ENCODE measurements at places on chromosomes 4 and X. TPM values are rescaled to one million over a fixed set of nuclear protein-coding genes. Genes with fewer than 3 reads are reported as not detected.

The CLTRN gene
- 2.3 TPM for total RNA-seq

The PLXNA3 gene
- 42.9 TPM for total RNA-seq

The RASSF6 gene
- total RNA-seq: not detected

- DNase-seq: no peak
Measured at GRCh38 chr4:147862043-147862692, 130.3 kb downstream of the ARHGAP10 start.

DNA sequence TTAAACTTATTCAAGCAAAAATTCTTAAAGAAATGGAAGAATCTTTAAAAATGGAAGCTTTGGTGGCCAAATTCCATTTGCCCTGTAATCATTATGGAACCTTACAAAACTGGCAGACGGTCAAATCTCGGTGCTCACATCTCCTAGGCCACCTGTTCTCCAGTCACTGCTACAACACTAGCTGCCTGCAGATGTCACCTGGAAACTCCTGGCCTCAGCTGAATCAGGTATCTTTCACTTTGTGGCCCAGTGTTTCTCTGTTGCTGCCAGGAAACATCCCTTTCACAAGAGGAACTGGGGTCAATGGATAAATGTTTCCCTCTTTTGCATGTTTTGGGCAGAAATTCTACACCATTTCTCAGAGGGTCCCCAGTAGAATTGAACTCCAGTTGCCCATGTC is 4.2 kb upstream of the CXCL3 start:
- DNase-seq: no peak

GRCh38 chr4:163815776-163816175 is 321.3 kb downstream of the TMA16 start:
- DNase-seq: no peak

GRCh38 chr4:110520886-110521285 is 44.9 kb downstream of the ENPEP start:
- DNase-seq: no peak

GRCh38 chr4:15649914-15650545 is 5.1 kb downstream of the FBXL5 start:
- peak; percentile 56 for DNase-seq

The CFP gene
- 9.5 TPM for total RNA-seq

The KDR gene
- not detected for total RNA-seq

DNA sequence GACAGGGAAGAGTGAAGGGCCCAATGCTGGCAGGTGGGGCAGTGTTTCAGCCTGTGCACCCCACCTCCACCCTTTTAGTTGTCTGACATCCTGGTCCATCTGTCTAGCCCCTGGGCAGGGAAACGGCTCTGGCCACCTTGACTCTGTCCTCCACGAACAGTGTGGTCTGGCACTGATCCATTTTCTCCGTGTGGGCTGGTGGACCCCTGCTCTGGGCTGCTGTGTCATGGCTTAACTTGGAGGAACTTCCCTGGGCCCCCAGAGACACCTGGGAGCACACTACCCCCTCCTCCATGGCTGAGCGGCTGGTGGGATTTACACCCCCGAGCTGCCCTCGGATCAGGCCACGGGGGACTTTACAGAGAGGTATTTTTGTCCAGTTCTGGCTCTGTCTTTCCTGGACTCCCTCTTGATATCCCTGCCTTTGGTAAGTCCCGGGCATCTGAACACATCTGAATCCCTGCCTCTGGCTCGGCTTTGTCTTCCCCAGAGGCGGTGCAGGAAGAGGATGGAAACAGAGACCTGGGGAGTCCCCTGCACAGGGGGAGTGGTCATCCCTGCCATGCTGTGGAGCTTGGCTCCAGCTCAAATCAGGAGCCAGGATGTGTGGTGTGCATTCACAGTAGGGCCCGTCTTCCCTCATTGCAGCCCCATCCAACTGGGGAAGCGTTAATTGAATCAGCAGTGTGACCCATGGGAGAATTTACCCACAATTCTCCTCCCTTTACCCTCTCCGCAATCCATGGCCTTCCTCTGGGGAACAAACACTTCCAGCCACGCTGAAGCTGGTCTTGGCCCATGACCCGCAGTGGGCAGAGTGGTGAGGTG is 6.3 kb upstream of the NKX1-1 start:
- DNase-seq: no peak

The AKAP14 gene
- total RNA-seq: not detected

The MAB21L2 gene
- not detected for total RNA-seq

GRCh38 chr4:1516261-1516660 is 110.0 kb upstream of the NKX1-1 start:
- DNase-seq: no peak

GRCh38 chr4:38454284-38454683 is 209.7 kb upstream of the KLF3 start:
- DNase-seq: no peak

DNA sequence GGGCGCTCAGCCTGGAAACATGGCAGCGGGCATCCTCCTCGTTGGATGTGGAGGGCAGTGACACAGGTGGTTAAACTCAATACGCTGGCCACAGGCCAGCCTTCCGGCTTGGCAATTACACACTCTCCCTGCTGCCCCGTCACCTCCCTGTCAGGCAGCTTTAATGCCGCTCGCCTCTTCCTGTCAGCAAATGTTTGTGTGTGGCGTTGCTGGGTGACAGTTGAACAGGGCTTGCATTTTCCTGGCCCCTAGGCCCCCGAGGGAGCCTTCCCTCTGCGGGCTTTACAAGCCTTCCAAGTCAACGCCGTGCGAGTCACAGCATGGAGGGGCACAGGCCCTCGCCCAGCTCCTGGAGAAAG is 620.0 kb downstream of the BCOR start:
- peak; percentile 10 for DNase-seq

GRCh38 chrX:64097891-64098290 is 107.6 kb downstream of the AMER1 start:
- DNase-seq: no peak

GRCh38 chrX:150907474-150907873 is 9.0 kb upstream of the CD99L2 start:
- no peak for DNase-seq
